ENCODE measurements at places on chromosomes 12 and 14.

- no peak for DNase-seq
These were observed 264.6 kb downstream of the ADGRD1 start for GRCh38 chr12:131218026-131218922.

DNA sequence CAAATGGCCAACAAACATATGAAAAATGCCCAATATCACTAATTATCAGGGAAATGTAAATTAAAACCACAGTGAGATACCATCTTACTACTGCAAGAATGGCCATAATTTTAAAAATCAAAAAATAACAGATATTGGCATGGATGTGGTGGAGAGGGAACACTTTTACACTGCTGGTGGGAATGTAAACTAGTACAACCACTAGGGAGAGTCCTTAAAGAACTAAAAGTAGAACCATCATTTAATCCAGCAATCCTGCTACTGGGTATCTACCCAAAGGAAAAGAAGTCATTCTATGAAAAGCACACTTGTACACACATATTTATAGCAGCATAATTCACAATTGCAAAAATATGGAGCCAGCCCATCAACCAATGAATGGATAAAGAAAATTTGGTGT, 459.7 kb downstream of the GXYLT1 start:
- DNase-seq: no peak

GRCh38 chr12:112419297-112420133, 768 bp downstream of the PTPN11 start:
- peak; percentile 19 for DNase-seq

- no peak for DNase-seq
These were observed 9.2 kb downstream of the RARG start for GRCh38 chr12:53222806-53223261.

DNA sequence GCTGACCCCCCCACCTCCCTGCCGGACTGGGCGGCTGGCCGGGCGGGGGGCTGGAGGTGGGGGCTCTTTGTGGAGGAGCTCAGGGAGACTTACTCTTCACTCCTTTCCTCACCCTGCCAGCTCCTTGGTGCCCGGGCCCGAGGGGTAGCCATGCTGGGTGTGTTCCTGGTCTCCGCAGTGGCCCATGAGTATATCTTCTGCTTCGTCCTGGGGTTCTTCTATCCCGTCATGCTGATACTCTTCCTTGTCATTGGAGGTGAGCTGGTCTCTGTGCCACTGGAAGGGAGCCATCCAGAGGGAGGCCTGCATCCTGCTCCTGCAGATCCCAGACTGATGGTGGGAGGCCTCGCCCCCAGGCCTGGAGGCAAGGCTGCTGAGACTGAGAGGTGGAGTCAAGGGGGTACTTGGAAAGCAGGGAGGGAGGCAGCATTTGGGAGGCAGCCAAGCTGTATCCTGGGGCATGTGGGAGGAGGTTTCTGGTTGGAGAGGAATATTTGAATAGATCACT, 19.7 kb downstream of the SOAT2 start:
- DNase-seq: no peak

- no peak for DNase-seq
These were observed 136.3 kb downstream of the HELB start for GRCh38 chr12:66438601-66439000.

- no peak for DNase-seq
These were observed 6.3 kb downstream of the FRS2 start for GRCh38 chr12:69476276-69477017.

DNA sequence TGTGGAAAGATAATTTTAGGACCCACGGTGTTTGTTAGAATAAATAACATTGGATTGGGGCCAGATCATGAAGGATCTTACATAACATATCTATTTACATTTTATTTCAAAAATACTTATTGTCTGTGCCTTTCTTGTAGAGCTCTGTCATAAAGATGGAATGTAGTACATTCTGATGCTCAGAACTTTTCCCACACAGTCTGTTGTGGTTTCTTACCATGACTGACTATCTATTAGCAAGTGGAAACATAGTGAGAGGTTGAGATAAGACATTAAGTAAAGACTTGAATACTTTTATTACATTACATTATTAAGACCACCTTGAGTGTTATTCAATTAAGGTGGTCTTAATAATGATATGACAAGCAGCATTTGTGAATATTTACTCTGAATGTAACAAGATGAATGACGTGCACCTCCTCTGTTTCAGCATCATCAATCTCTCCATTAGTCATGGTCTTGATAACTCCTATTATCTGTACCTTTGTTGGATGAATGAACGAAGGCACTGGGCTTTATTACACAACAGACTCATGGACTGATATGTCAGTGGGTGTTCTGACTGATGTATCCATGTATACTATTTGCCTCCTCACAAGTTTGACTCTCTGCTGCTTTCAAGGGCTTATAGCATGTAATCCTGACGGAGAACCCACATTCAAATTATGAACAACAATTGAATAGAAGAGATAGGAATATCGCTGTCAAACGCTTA, 883.0 kb upstream of the FLRT2 start:
- DNase-seq: no peak

GRCh38 chr12:28611115-28611435, 420.8 kb downstream of the CCDC91 start:
- no peak for DNase-seq

- DNase-seq: no peak
These were observed 272.9 kb downstream of the NUAK1 start for GRCh38 chr12:105865886-105866285.

GRCh38 chr14:76657846-76658245, 103.4 kb upstream of the VASH1 start:
- DNase-seq: no peak

DNA sequence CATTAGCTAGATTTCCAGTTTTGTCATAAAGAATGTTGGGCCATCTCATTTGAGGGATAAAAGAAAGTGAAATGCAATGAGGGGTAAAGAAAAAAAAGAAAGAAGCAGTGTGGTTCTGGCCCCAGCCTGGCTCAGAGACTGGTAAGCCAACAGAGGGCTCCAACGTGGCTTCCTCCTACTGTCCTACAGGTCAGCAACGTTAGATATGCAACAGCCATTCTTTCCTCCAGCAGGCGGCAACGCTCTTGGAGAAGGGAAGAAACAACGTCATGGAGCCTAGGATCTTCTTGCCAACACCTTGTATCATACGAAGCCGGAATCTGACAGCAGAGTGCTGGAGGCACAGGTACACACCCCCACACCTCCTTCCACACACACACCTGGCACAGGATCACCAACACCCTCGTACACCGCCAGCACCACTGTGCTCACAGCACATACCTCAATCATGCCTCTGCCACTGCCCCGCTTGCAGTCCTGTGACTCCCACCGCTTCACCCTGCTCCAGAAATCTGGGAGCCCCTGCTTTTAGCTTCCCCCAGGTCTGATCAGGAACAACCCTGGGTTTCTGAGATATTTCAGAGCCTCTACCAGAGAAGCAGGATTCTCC, 102.8 kb downstream of the RPAP3 start:
- no peak for DNase-seq

DNA sequence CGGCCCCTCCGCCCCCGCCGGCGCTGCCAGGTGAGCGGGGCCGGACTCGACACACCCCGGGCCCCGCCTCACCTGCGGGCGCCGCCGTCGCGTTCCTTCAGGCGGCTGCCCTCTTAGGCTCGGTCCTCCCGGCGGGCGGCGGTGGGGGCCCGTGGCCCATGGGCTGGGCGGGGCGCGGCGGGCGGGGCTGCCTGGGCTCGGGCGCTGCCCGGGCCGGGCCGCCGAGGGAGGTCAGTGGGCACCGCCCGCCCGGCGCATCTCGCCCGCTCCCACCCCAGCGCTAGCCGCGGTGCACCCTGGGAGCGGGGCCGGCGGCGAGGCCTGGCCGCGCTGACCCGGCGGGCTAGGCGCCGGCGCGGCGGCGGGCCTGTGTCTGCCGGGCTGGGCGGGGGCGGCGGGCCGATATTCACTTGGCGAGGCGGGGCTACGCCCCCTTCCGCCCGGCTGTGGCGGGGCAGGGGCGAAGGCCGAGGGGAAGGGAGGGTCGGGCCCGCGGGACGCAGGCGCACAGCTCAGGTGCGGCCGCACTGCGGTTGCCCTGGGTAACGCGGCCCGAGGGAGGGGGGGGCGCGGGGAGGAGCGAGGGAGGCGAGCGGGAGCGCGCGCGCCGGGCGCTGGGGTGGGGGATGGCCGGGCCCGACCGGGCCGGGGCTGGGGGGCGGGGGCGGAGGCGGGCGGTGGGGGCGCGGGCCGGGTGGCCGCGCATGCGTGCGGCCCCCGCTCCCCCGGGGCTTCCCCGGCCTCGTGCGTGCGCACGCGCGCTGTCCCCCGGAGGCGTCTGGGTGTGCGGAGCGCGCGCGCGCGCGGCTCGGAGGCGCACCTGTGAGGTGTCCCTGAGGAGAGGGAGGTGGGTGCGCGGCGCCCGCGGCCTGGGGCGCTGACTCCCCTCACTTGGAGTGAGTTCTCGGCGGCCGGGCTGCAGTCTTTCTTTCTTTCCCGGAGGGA, at the start of the genes CCDC92 and ZNF664:
CCDC92 (minus strand) TSS at position 375 of the 945 bp plus-strand sequence. CDS start 28,526 bp downstream, outside the sequence.
ZNF664 (plus strand) TSS at position 759 of the 945 bp plus-strand sequence. CDS start 38,930 bp downstream, outside the sequence.
- peak; percentile 85 for DNase-seq

GRCh38 chr12:33116284-33116683, 219.7 kb upstream of the PKP2 start:
- no peak for DNase-seq

Data from MM.1S (cell line).